ENCODE measurements at places on chromosomes 3 and 15. TPM values are rescaled to one million over a fixed set of nuclear protein-coding genes. Genes with fewer than 3 reads are reported as not detected.

The ZNF774 gene
- 0.46 TPM for total RNA-seq

The ZBTB47 gene
- 0.79 TPM for total RNA-seq

The PLIN1 gene
- total RNA-seq: not detected

The TXNRD3 gene
- total RNA-seq: 0.76 TPM

The AGTR1 gene
- not detected for total RNA-seq

The GHSR gene
- total RNA-seq: not detected

The ITPR1 gene
- total RNA-seq: 92.3 TPM

The KCNMB2 gene
- total RNA-seq: not detected

The EIF5A2 gene
- 10.7 TPM for total RNA-seq

The NDUFAF3 gene
- 138 TPM for total RNA-seq

The HEMK1 gene
- 31.1 TPM for total RNA-seq

The RASGRF1 gene
- total RNA-seq: not detected

The SLC6A1 gene
- not detected for total RNA-seq

The GOLGA6L9 gene
- 1.6 TPM for total RNA-seq

The FBXO40 gene
- not detected for total RNA-seq

The ZIC1 gene
- not detected for total RNA-seq

The HMG20A gene
- 35.1 TPM for total RNA-seq

The GPR149 gene
- total RNA-seq: not detected

The BOC gene
- total RNA-seq: not detected

The ECE2 gene
- total RNA-seq: not detected

The CTDSPL gene
- 1.1 TPM for total RNA-seq

The SERINC4 gene
- total RNA-seq: 0.08 TPM

The TERC gene
- total RNA-seq: 15.2 TPM

The CPN2 gene
- not detected for total RNA-seq

The GOLGA8T gene
- total RNA-seq: not detected

The SLC49A4 gene
- 1.7 TPM for total RNA-seq

The TMEM207 gene
- not detected for total RNA-seq

The CHCHD6 gene
- 17.9 TPM for total RNA-seq

The COL6A5 gene
- total RNA-seq: not detected

The OCA2 gene
- total RNA-seq: not detected

The SCAANT1 gene
- not detected for total RNA-seq

The SHF gene
- total RNA-seq: 17.5 TPM

The IQCF5 gene
- total RNA-seq: not detected

The CCDC39 gene
- total RNA-seq: not detected

The TRIM42 gene
- not detected for total RNA-seq

The WDR93 gene
- total RNA-seq: not detected

The CCDC80 gene
- total RNA-seq: 0.43 TPM

The TTC23 gene
- 1.6 TPM for total RNA-seq

The ROPN1B gene
- total RNA-seq: not detected

The ATR gene
- total RNA-seq: 25.7 TPM

All from activated T-cell treated with anti-CD3 and anti-CD28 coated beads, Interleukin-2, amount 50 U/mL, for 4 hours (primary cell).